ENCODE measurements at places on chromosomes 1 and 21.
A peak's percentile ranks its signal among the peaks of the same experiment; 100 is the strongest.

GRCh38 chr21:42227909-42228708 lies 9.2 kb downstream of the ABCG1 start:
- DNase-seq = peak; percentile 81

- DNase-seq = no peak
These were observed 15.3 kb upstream of the KCTD3 start for GRCh38 chr1:215551806-215552205.

DNA sequence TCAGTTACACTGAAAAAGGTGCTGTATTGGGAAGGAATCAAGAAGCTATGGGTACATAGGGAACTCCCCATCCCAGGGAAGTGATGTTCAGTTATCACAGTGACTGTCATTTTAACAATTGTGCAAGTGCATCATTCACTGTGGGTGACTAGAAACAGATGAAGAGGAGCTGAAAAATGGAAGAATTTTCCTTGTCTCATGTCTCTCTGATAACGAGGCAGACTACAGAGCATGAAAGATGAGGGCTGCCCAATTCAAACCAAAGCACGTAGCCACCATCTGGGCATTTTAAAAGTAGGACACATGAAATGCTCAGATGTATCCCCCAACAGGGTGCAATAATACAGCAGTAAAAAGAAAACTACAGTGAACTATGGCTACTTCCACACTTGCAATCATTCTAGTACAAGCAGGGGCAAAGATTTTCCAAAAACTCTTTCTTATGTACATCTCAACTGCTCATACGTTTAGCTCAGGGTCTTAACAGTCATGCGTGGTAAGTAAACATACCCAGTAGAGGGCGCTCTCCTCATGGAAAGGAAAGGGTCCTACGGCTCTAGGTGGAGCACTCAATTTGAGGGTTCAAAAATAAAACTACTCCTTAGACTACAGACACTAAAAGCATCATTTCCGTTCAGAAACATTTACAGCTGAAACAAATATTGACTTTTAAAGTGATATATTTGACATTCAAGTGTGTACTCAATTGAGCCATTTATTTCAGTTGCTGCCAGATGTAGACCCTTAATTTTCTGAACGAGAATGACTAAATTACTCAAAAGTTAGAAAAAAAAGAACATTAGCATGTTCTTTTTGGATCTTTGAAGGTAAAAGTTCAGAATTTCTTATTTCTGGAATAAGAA lies 143.2 kb downstream of the KCTD3 start:
- DNase-seq = peak; percentile 55

DNA sequence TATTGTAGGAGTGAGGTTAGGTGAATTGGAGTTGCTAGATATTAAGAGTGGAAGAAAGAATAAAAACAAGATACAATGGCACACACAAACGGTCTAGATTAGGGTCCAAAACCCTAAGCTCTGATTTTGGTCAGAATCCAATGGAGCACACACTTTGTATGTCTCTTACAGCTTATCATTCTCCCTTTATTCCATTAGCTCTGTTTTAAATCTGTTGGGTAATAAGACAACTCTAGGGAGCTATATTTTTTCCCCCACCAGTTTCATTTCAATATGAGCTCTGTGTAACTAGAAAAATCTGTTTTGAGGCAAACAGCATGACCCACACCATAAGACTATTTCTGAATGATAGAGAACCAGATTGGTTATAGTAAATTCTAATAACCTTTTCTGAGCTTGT lies 465.6 kb downstream of the ADGRL2 start:
- DNase-seq = no peak

- DNase-seq = no peak
These were observed 75.0 kb downstream of the CD46 start for GRCh38 chr1:207826557-207827487.

DNA sequence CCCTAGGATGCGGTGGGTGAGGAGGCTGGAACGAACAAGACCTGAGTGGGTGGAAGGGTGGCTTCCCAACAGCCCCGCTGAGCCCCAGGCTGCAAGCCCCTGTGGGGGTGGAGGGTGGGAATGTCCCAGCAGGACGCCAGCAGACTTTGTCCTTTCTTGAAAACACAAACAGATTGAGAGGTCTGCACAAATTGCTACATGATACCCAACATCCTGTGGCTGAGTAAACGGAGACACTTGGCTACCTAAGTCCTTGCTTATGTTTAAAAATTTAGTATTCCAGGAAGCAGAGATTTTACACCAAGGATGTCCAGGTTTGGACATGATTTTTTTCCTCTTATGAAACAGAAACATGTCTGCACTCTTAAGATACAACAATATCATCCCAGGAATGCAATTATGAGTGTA lies 11.8 kb upstream of the F3 start:
- DNase-seq = no peak

DNA sequence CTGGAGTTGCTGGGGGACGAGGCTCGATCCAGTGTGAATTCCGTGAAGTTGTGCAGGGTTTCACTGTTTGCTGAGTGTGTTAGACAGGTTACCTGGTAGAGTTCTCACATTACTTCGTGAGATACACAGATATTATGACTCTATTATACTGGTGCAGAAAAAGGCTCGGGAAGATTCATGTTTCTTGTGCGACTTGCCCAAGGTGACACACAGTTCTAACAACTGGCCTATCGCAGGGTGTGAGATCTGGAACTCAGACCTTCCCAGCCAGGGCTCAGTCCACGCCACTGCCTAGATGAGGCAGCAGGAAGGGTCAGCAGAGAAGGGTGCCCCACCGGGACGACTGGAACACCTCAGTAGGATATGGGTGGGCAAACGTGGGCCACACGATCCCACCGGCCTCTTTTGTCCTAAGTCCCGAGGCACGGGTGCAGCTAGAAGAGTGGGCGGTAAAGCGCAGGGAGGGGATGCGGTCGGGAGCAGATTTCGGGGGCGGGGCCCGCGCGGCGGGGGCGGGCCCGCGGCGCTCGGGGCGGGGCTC lies 296 bp upstream of the RNPEP start:
- DNase-seq = no peak

GRCh38 chr1:54928327-54928726 lies 41.3 kb upstream of the DHCR24 start:
- DNase-seq = no peak

DNA sequence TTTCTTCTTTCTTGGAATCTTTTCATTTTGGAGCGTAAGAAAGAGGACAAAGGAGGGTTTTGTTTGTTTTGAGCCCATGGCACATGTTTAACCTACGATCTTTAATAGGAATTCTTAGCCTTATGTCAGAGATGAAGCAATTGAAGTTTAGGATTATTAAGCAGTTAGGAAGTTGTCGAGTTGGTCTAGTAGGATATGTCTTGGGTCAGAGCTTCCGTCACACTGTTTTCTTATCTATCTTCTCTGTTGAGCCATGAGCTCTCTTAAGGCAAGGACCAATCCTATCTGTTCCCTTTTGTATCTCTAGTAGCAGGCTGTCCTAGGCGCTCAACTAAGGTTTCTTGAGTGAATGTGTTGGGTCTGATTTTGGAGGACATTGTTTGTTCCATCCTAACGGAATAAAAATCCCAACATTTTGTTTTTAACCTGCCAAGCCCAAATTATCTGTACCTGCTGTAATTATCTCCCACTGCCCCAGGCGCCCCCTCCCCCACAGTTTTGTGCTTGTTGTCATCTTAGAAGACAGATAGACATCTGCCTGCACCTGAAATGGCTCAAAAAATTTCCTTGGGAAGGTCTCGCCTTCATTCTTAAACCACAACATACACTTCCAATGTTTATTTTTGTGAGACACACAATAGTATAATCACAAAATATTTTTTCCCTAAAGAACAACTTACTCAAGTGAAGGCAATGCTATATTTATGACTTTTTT lies 95.3 kb upstream of the GADD45A start:
- DNase-seq = no peak

DNA sequence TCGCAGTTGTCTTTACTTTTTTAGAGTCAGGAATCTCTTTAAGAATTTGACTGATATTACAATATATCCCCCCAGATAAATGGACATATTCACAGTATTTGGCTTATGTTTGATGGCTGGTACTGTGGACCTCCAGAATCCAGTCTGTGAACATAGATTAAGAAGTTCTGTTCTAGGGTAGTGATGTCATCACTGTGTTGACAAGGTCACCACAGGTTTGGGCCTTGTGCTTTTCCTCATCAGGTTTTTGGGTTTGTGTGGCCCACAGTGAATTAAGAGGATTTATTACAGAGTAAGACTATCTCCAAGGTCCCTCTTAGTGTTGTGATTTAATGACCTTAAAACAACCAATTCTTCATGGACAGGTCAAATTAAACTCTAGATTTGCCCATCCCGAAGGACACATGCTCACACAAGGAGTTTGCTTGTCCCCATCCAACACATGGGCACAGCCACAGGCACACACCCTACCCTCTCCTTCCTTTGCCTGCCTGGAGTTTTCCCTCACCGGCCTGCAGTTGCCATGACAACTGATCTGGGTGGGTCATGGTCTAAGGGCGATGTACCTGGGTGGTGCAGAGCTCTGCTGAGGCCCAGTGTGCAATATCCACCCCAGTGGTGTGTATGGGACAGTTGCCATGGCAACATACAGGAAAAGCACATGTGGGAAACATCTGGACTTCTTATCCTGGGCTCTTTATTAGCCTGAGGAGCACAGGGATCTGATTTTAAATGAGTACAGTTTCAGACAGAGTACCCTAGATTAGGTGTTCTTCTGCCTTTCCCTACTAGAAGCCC lies 98.6 kb downstream of the NAV1 start:
- DNase-seq = no peak

GRCh38 chr1:184299406-184299790 lies 87.4 kb upstream of the C1orf21 start:
- peak; percentile 59 for DNase-seq

GRCh38 chr1:236552901-236553300 lies 29.1 kb downstream of the LGALS8 start:
- no peak for DNase-seq

GRCh38 chr1:98426092-98426491 lies 235.4 kb upstream of the SNX7 start:
- no peak for DNase-seq

- no peak for DNase-seq
These were observed 45.0 kb downstream of the KCNJ6 start for GRCh38 chr21:37871121-37871862.

- DNase-seq = no peak
These were observed 59.7 kb downstream of the VWA5B1 start for GRCh38 chr1:20350421-20350820.

GRCh38 chr1:86154571-86155050 lies 2.0 kb downstream of the COL24A1 start:
- no peak for DNase-seq

GRCh38 chr21:38797470-38797869 lies 8.3 kb upstream of the ETS2 start:
- no peak for DNase-seq

DNA sequence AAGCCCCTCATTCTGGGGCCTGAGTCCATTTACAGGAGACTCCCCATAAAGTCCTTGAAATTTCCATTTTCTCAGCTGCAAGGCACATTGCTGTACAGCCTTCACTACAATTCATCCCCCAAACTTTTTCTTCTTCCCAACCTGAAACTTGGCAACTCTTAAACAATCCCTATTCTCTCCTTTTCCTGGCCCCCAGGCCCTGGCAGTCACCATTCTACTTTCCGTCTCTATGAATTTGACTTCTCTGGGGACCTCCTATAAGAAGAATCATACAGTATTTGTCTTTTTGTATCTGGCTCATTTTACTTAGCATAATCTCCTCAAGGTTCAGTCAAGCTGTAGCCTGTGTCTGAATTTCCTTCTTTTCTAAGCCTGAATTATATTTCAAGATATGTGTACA lies 332.9 kb downstream of the PCP4 start:
- no peak for DNase-seq

DNA sequence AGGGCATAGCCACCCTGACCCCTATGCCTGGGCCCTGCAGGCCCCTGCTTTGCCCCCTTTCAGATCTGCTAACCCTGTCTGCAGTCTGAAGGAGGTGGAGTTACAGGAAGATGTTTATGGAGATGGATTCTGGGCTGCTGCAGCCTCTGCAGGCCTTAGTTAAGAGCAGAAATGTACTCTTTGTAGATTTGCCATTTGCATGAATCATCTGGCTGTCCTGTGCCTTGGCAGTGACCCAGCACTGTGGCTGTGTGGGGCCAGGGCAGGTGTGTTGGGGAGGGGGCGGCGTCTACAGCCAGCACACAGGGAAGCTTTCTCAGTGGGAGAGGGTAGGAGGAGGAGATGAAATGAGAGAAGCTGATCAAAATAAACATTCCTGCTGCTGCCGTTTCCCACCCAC lies 867.3 kb downstream of the PLA2G4A start:
- no peak for DNase-seq

DNA sequence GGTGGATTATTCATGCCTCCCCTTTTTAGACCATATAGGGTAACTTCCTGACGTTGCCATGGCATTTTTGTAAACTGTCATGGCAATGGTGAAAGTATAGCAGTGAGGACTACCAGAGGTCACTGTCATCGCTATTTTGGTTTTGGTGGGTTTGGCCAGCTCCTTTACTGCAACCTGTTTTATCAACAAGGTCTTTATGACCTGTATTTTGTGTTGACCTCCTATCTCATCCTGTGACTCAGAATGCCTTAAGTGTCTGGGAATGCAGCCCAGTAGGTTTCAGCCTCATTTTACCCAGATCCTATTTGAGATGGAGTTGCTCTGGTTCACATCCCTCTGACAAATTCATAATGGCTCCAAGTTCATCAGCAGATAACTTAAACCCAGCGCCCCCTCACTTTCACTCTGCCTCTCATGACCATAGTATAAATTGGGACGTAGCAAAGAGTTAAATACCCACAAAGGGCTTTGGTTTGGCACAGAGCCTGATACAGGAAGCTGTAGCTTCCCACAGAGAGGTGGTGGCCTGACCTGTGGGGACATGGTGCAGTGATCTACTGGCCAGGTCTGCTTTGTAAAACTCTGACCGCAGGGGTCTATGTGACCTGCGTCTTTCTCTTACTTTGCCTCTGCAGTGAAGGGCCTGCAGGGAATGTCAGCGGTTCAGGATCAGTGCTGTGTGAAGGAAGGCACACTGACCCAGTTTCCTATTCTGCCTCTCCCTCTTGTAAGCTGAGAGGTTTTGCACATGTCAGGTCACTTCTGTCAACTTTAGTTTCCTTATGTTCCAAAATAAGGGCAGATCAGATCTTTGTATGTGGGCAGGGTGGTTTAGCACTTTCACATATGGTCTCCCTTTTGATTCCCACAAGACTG lies 78.1 kb upstream of the ZNF644 start:
- DNase-seq = no peak

GRCh38 chr21:42080788-42081083 lies 9.6 kb downstream of the UMODL1 start:
- peak; percentile 64 for DNase-seq

DNA sequence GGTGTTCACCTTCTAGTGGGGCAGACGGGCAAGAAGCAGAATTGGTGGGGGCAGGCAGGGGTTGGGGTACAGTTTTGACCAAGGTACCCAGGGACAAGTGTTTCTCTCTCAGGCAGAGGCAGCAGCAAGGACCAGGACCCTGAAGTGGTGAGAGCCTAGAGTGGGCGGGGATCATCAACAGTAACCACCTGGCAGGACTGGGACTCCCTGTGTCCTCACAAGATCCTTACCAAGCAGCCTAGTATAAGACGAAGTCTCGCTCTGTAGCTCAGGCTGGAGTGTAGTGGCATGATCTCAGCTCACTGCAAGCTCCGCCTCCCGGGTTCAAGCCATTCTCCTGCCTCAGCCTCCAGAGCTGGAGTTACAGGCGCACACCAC lies 3.2 kb upstream of the NADK start:
- DNase-seq = no peak
